ENCODE measurements at places on chromosomes 11 and 22.

GRCh38 chr22:49965091-49966040 is 4.8 kb downstream of the PIM3 start:
- DNase-seq = peak; percentile 7

DNA sequence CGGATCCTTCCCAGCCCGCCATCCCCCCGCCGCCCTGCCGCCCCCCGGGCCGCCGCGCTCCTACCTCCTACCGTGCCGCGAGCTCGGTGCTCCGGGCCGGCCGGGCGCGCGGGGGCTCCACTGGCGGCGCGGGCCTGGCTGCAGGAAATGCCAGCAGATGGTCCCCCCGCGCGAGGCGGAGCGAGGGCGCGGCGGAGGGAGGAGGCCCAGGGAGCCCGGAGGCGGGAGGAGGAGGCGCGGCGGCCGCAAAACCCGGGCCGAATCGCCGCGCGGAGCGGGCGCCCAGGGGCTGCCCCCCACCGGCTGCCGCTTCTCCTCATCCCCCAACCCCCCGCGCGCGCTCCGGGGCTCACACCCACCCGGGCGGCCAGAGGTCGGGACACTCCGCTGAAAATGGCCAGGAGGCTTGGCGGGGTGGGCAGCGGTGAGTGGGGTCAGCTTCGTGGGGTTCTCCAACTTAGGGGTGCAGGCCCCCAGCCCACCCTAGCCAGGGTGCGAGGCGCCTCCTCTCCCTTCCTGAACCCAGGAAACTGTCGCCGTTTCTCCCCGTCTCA is at the start of gene OSBPL5:
Gene OSBPL5, minus strand, starts transcription at position 159 of the 554 bp plus-strand sequence. CDS start 36,162 bp downstream, outside the sequence.
- peak; percentile 44 for DNase-seq

DNA sequence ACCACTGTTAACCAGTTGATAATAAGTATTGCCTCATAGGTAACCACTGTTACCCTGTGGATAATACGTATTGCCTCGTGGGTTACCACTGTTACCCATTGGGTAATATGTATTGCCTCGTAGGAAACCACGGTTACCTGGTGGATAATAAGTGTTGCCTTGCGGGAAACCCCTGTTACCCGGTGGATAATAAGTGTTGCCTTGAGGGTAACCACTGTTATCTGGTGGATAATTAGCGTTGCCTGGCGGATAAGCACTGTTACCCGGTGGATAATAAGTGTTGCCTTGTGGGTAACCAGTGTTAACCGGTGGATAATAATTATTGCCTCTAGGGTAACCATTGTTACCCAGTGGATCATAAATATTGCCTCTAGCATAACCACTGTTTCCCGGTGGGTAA is 27.3 kb upstream of the NXPE4 start:
- DNase-seq = no peak

GRCh38 chr22:28600546-28601143 is 79.0 kb downstream of the TTC28 start:
- DNase-seq = peak; percentile 17

GRCh38 chr22:46286006-46286405 is 10.7 kb upstream of the GTSE1 start:
- no peak for DNase-seq

DNA sequence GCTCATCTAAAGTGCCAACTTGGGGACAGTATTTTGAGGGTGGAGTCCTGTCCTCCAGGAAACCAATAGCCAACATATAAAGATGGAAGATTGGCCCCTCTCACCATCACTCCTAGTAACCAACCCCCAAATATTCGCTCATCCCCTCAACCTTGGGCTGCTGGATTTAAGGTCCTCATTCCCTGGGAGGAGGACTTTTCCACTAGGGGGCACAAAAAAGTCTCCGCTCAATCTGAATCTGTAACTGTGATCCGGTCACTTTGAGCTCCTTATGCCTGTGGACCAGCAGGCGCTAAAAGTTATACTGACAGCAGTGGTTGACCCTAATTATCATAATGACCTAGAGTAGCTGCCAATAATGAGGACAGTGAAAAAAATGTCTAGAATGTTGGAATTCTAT is 20.5 kb upstream of the CLPB start:
- DNase-seq = no peak

GRCh38 chr11:120011836-120012235 is 126.1 kb downstream of the TRIM29 start:
- no peak for DNase-seq

GRCh38 chr22:26892166-26893041 is 235.0 kb downstream of the MIAT start:
- DNase-seq = no peak

- DNase-seq = no peak
Measured at GRCh38 chr22:24027389-24027975, 16.4 kb downstream of the CABIN1 start.

DNA sequence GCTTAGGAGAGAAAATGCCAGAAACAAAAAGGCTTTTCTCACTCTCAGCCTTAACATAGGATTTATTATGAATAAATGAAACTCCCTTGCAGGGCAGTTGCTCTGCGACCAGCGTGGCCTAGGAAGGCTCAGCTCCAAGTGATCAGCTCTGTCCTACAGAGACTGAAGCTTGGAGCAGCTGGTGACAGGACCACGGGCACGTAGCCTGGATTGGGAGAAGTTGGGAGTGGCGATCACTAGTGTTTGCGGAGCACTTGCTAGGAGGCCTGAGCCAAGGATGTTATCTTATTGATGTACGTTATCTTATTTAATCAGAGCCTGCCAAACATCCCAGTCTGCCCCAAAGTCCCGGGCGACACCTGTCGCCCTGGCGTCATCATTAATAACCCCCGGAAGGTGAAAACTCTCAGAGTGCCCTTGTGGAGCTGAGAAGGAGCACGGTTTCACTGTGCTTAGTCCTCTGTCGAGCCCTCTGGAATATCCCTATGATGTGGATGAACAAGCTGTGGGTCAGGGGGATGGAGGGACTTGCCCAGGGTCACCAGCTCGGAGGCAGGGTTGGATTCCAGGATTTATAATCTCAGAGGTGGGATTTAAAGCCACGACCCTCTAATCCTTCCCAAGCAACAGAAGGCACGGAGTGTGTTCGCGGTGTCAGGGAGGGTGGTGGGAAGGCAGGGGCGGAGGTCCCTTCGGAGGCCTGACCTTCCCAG is 40.8 kb upstream of the SMIM38 start:
- no peak for DNase-seq

- peak; percentile 19 for DNase-seq
Measured at GRCh38 chr22:26547426-26547825, 35.2 kb upstream of the TFIP11 start.

DNA sequence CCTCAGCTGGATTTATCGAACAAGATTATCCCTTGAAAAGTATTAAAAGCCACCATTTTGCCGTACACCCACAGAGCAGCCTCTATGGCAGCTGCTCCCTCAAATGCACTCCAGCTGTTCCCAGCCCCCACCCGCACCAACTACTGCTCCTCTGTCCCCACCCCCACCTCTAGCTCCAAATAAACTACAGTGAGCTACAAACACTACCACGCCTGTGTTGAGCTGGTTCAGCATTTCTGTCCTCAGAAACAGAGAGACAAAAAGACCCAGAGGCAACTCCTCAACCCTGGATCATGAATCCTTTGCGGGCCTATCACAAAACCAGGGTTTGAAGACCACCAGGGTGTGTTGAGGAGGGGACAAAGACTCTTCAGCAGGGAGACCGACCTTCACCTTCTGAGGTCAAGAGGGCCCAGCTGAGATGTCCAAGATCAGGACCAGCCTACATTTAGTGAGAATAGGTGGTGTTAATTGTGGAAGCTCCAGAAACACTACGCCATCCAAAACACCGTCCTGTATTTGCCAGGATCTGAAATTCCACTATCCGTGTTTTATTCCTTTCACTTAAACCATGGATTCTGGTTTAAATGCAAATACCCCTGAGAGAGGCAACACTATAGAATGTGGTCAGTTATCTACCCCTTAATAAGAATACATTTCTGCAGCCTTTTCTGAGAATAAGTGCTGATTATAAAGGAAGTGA is 195.9 kb downstream of the DSCAML1 start:
- DNase-seq = no peak

DNA sequence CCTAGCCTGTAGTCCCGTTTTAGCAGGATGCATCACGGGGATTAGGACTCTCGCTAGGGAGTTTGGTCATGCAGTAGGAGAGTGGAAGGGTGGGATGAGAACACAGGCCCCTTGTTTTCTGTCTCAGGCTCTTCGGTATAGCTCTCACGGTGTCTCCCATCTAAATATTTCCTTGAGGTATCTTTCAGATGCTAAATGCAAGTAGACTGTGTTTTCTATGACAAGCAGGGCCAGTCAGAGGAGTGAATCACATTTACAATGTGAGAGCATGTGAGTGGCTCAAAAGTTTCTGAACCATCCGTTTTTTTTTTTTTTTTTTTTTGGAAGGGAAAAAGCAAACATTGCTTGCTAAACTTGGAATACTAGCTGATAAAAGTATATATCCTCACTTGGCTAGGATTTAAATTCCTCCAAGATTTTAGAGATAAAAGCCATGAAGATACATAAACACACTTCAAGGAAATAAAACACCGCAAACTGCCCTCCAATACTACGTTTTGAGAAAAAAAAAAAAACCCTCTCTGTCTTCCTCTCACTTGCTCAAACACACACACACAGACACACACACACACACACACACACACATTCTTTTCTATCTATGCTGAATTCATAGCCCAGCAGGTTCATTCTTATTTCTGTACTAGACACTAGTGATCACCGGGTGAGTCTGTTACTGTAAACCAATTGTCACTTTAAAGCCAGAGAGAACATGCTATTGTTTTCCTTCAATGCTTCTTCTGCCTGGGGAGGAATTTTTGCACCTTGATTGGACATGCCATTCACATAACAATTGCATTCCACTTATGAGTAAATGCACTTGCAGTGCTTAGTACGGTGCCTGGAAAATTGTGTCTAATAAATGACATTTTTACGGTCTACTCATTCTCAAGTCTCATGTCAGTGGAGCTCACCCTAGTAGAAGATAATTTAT is 224.6 kb upstream of the CCDC90B start:
- no peak for DNase-seq

- DNase-seq = no peak
Measured at GRCh38 chr11:68936676-68937620, 33.3 kb downstream of the IGHMBP2 start.

- no peak for DNase-seq
Measured at GRCh38 chr22:23899042-23899745, 5.0 kb downstream of the MIF start.

GRCh38 chr11:124359566-124359965 is 24.7 kb downstream of the OR8B2 start:
- DNase-seq = no peak

- DNase-seq = no peak
Measured at GRCh38 chr11:65918211-65919140, at the start of gene C11orf68. Gene C11orf68 (minus strand): TSS chr11:65919062. CDS start chr11:65919031, 31 bp downstream.

GRCh38 chr11:112307616-112308015 is 47.0 kb upstream of the PLET1 start:
- DNase-seq = no peak

DNA sequence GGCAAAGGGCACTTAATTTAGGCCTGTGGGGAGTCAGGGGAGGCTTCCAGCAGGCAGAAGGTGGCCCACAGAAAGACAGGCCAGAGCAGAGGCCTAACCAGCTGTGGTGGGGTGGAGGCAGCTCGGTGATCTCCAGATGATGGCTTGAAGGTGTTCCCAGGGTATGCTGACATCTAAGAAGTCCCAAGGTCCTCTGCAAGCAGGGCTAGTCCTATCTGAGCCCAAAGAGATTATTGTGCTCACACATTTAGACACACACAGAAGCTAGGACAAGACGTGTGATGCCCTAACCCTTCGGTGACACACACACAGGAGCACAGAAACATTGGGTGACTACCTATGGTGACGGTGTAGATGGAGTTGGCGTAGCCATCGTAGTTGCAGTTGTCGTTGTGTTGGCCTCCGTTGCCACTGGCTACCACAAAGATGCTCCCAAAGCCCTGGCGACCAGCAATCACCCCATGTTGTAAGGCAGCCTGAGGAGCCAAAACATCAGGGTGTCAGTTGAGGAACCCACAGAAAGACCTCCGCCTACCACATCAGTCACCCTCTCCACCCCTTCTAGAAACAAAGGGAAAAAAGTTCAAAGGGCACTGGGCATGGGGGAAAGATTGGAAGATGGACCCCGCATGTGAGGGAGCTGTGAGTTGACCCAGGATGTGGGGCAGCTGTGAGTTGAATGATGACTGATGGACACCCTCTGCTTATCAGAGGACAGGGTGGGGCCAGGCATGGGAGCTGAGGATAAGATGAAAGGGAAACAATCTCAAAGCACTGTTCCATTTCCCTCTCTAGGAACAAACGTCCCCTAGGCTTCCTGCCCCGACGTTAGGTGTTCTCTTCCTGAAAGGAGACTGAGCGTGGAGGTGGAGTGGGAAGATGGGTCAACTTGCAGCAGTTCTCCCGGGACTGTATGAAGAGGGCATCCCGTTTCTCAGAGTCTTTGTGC is 7.9 kb downstream of the PCSK7 start:
- no peak for DNase-seq

- no peak for DNase-seq
Measured at GRCh38 chr22:45805413-45805812, 133.8 kb downstream of the ATXN10 start.

DNA sequence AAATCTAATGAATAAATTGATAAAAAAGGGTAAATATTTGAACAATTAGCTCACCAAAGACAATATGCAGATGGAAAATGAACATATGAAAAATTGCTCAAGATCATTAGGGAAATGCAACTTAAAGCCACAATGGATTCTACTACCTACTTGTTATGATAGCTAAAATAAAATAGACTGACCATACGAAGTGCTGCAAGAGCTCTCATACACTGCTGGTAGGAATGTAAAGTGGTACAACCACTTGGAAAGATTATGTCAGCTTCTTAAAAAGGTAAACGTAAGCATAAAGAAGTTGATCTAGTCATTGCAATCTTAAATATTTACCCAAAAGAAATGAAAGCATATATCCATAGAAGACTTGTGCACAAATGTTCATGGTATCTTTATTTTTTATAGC is 504.2 kb upstream of the ARHGAP42 start:
- no peak for DNase-seq

GRCh38 chr11:1939006-1939625 is 8.0 kb upstream of the MRPL23 start:
- DNase-seq = no peak

GRCh38 chr22:27719535-27720227 is 81.9 kb downstream of the MN1 start:
- DNase-seq = no peak
